ENCODE measurements at places on chromosomes 1 and 21.

- no peak for DNase-seq
Measured at GRCh38 chr1:10965546-10966226, 46.8 kb upstream of the TARDBP start.

DNA sequence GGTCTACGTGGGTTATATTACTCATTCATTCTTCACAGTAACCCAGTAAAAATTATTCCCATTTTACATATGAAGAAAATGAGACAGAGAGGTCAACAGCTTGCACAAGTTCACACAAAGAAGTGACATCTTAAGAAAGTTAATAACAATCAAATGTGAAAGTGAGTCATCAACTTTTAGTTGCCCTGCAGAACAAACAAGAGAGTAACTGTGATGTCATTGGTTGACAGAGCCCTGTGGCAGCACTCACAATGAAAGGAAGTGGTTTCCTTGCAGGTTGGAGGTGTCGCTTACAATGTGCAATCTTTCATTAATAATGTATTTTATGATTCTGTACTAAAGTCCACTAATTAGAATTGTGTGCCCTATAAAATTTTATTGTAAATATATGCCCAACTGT lies 369.6 kb downstream of the RYR2 start:
- no peak for DNase-seq

- DNase-seq, result no peak
Measured at GRCh38 chr1:178964469-178965330, 61.0 kb upstream of the FAM20B start.

DNA sequence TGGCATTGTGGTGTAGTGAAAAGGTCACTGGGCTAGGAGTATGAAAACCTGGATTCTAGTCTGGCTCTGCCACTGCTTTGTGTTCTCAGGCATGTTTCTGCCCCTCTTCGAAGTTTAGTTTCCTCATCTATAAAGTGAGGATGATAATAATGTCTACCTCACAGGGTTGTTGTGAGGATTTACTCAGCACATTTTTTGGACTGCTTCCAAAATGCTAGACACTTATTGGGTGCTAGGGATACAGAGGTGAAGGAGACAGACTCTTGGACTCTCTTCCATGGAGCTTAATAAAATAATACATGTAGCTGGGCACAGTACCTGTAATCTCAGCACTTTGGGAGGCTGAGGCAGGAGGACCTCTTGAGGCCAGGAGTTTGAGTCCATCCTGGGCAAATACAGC lies 3.6 kb downstream of the KIF2C start:
- DNase-seq, result no peak

GRCh38 chr1:105416261-105416660 lies 1640.2 kb upstream of the PRMT6 start:
- no peak for DNase-seq

All from WTC11 (cell line).